ENCODE measurements at places on chromosomes 7 and 10.
A peak's percentile ranks its signal among the peaks of the same experiment; 100 is the strongest.

DNA sequence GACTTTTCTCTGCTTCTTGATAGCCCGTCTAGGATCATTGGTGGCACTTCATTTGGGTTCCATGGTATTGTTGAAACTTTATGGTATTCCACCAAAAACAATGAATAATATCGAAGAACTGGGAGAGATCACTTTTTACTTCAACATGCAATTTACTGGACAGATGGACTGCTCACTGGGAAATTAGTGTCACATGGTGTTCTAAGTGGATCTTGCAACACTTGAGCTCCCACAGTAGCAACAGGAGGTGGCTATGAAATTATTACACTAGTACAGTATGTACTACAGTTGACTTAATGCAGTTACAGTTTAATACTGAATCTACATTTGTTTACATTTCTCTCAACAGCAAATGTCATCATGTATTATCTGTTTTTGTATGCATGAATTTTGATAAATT lies 997.3 kb downstream of the REEP3 start:
- no peak for DNase-seq

DNA sequence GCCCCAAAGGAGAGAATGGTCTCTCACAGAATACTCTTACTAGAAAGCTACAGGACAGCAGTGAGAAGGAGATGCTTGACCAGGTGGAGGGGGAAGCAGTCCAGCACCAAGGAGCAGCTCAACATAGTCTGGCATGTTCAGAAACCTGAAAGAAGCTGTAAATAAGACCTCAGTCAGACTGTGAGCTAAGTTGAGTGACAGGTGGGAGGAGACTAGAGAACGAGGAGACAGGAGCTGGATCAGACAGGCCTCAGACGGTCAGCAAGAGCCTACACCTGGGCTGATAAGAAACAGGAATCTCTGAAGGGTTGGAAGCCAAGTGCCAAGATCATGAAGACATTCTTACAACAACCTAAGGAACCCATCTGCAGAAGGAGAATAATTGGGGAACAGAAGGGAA lies 54.5 kb downstream of the ELMO1 start:
- no peak for DNase-seq

DNA sequence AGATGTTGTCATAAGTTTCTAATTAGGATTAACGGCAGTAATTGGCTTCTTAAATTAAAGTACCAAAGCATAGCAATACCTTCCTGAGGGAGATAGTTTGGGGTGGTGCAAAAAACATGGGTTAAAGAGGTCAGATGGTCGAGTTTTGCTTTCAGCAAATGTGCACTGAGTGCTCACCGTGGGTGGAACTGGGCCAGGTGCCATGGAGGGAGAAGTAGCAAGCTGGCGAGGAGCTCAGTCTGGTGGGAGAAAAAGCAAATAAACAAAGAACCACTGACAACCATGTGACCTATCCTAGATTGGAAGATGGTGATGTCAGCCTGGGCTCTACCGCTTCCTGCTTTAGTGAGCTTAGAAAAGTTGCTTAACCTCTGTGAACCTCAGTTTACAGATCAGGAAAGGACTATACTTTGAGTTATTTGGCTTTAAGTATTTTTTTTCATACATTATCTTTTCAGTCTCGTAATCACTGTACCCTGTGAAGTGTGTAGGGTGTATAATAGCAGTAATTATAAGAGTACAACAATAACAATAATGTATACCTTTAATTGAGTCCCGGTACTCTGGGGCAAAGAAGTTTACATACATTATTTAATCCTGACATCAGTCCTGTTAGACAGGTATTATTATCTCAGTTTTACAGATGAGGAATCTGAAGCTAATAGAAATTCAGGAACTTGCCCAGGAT lies 69.0 kb upstream of the PDCD4 start:
- peak; percentile 84 for DNase-seq

DNA sequence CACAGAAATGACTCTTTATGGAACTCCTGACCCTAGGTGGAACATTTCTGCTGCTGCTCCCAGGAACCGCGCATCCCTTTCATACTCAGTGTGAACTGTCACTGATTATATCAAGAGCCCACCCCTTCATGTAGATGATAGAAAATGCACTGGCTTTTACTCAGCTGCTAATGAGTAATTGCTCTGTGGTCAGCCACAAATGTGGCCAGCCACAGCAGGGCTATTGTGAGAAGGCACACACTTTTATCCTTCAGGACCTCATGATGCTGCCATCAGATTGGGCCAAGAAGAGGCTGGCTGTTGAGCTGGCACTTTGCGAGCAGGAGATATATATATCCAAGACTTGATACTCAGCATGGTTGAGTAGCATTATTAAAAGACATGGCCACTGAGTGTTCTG lies 124.7 kb downstream of the CFAP58 start:
- no peak for DNase-seq
